ENCODE measurements at places on chromosomes 12 and 14.

- no peak for DNase-seq
Observed at GRCh38 chr12:123058980-123059379, 78.5 kb downstream of the ARL6IP4 start.

GRCh38 chr12:70721656-70722357, 84.6 kb upstream of the PTPRB start:
- no peak for DNase-seq

DNA sequence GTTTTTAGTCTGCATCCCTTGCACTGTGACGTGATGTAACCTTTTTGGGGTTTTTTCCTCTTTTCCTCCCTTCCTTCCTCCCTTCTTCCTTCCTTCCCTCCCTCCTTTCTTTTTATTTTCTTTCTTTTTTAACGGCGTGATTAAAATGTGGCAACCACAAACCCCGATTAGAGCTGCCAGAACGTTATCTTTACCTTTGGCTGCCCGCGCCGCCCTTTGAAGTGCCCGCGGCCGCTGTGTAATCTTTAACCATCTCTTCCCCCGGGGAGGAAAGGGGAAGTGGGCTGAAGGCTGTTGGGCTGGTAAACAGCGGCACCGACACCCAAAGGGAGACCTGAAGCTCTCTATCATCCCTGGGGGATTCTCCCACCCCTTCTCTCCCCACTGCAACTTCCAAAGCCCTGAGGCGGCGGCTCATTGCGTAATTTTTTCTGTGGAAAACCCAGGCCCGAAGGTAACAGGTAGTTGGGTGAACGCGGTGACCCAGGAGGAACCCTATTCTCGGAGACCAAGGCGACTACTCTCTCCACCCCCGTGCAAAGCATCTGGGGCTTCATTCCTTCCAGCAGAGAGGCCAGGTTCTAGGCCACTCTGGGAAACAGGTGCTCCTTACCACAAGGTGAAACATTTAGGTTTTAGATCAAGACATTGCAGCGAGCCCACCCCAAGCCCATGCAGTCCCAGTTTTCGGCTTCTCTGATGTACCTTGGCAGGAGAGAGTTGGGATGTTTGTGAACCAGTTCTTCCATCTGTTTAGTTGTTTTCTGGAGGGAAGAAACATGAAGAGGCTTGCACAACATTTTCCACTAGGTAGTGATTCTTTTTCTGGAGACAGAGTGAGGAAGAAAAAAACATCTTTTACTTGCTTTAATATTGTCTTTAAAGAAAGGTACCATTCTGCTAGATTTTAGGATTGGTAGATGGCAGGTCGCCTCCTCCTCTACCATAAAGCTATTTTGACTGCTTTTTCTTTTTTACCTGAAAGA, 1.5 kb downstream of the LGR5 start:
- DNase-seq = no peak

DNA sequence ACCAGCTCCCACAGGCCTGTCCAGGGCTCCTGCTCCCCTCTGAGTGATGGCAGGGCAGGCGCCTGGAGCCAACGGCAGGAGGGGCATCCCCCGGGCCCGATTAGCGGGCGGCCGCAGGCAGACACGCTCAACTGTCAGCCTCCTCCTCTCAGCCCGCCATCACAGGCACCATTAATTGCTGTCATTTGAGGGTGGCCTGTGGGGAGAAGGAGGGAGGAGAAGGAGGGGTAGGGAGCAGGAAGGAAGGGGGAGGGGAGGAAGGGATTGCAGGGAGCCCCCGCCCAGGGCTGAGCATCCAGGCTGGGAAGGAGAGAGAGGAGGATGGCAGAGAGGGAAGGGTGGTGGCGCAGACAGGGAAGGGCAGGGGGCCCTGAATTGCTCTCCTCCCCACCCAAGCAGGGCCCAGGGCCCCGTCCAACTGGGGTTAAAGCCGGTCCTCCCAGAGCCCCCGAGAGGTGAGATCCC, 36.1 kb downstream of the NCOR2 start:
- peak; percentile 80 for DNase-seq

- DNase-seq = no peak
Observed at GRCh38 chr12:94795520-94795919, 145.2 kb upstream of the TMCC3 start.

DNA sequence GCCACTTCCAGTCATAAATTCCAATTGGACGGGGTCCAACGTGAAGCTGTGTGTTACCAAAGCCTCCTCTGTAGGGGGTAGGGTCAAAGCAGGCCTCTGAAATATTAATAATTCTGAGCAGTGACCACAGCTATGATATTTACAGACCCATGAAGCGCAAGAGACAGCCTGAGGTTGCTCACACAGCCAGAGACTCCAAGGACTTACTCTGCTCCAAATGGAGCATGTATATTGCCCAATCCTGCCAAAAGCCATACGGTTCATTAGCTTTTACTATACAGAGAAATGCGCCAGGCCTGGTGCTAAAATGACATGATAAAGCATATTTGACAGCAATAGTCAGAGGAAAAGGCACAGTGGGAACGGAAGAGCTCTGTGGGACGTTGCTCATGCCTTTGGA, 151.3 kb downstream of the PAH start:
- DNase-seq = no peak

- no peak for DNase-seq
Observed at GRCh38 chr12:86407620-86408208, 151.5 kb upstream of the MGAT4C start.

DNA sequence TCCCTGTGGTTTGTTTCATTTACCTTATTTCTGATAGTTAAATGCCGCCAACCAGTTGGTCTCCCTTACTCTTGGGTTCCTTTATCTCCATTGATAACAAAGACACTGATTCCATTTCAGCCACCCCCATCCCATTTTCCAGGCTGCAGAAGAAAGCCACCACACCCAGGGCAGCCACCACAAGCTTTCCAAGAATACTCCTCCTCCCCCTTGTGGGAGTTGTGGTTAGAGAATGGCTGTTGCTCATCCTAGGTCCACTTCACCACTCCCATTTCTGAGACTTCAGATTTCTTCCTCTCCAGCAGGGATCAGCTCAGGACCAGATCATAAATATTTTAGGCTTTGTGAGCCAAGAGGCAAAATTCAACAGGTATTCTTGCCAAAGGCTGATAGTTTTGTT, 73.9 kb downstream of the ANO4 start:
- no peak for DNase-seq

DNA sequence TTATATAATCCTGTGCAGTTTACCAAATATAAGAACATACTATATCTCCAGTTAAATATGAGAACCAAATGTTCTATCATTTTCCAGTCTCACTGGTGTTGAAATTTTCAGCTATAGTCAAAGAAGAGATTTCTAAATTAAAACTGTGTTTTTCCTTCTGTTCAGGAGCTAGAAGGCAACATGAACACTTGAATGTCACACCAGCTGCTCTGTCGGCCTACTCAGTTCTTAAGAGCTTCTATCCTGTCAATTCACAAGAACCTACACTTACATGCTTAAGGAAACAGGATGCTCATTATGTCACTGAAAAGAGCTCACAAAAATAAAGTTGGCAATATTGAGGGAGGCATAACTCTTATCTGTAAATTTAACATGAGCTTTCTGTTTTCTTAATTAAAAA, 43.1 kb downstream of the ATP2B1 start:
- peak; percentile 4 for DNase-seq

GRCh38 chr12:116144384-116144783, 133.1 kb downstream of the MED13L start:
- DNase-seq = no peak

GRCh38 chr12:65184176-65184857, 14.9 kb downstream of the LEMD3 start:
- no peak for DNase-seq

GRCh38 chr14:35347323-35348043, 55.3 kb downstream of the PSMA6 start:
- DNase-seq = peak; percentile 35

- DNase-seq = no peak
Observed at GRCh38 chr14:23186913-23187654, 3.6 kb upstream of the SLC7A8 start.

GRCh38 chr12:114218136-114218535, 187.8 kb downstream of the TBX5 start:
- DNase-seq = no peak

GRCh38 chr12:75819512-75819911, 212.1 kb downstream of the PHLDA1 start:
- DNase-seq = no peak

- no peak for DNase-seq
Observed at GRCh38 chr14:105528586-105529318, 2.4 kb downstream of the TMEM121 start.

GRCh38 chr12:120460157-120460556, 9.4 kb downstream of the SRSF9 start:
- no peak for DNase-seq

DNA sequence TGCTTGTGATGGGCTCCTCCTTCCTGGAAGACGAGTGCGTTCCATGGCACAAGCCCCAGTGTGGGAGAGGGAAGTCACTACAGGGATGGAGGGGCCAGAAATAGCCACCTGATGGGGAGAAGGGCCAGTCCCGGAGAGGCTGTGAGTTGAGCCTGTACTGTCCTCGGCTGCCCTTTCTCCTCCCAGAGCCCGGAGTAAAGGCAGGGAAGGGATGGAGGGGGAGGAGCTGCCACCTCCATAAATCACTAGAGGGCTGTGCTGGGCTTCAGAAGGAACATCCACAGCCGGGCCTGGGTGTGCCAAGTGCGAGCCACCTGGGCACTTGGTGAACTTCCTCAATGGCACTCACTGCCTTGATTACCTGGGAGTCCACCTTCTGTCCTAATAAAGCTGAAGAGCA, 110.1 kb downstream of the RBM19 start:
- DNase-seq = no peak

GRCh38 chr14:74584951-74585350, 27.1 kb downstream of the LTBP2 start:
- no peak for DNase-seq

- DNase-seq = no peak
Observed at GRCh38 chr12:104480826-104481440, 24.2 kb downstream of the CHST11 start.

GRCh38 chr12:65259501-65259900, 19.0 kb upstream of the MSRB3 start:
- no peak for DNase-seq

GRCh38 chr14:66477567-66477966, 8.6 kb upstream of the CCDC196 start:
- DNase-seq = no peak

- DNase-seq = no peak
Observed at GRCh38 chr14:77346495-77346894, 25.7 kb downstream of the GSTZ1 start.

DNA sequence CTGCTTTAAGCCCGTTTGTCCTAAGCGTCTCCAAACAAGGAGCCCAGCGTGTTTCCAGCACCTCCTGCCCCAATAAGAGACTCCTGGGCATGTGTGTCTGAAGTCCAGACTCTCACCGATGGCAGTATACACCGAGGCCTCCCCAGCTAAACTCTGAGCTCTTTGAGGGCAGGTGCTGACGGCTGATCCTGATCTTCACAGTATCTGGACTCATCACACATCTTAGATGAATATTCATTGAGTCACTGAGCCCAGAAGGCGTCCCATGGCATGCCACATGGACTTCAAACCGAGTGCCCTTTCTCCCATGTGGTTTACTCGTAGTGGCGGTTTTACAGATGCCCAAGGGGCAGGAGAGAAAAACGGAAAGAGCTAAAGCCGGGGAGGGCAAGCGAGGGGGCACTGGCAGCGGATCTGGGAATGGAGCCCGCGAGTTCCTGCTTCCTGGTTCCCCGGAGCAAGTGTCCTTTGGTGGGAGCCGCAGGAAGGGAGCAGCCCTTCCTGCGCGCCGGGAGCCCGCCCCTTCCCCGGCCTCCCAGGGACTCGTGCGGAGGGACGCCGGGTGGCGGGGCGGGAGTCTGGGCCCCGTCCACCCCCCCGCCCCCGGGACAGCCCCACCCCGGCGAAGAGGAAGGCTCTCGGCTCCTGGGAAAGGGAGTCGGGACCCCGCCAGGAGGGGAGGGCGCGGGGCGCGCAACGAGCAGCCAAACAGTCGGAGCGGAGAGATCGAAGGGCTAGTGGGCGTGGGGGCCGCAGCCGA, 585 bp upstream of the TEAD4 start:
- DNase-seq = no peak

DNA sequence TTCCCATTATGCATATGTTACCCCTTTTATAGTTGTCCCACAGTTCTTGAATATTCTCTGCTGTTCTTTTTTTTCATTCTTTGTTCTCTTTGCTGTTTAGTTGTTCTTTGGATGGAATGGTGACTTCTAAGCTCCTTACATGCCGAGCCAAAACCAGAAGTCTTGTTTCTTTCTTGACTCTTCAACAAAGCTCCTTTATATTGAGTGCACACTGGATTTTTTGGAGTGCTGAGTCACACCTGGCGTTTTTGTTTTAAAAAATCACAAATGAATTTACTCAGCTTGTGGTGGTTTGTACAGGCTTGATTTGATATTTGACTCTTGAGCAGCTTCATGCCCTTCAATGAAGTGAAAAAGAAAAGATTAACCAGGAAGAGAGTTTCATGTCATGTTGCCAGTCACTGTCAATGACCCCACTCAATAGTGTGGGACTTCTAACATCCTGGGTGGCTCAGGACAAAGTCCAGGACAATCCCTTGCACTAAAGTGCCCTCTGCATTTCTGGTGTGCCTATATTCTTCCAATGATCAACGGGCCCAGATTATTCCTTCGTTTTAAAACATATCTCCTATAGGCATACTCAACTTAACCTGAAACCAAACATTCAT, 112.4 kb upstream of the SLC38A4 start:
- no peak for DNase-seq

DNA sequence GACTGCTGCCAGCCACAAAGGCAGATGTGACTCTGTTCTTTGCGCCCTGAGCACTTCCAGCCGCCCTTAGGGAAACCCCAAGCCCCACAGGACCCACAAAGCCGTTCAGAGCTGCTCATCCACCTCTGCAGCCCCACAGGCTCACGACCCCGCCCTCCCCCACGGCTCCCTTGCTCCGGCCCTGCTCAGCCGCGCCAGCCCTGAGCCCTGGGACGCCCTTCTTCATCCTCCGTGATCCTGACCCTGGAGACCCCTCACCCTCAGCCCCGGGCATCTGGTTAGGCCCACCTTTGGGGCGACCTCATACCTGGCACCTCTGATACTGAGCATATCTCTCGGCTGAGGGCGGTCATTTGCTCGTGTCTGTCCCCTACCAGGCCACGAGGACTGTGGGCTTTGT, 125.8 kb upstream of the EVL start:
- DNase-seq = no peak

GRCh38 chr12:88558340-88558867, 21.9 kb downstream of the KITLG start:
- DNase-seq = no peak

DNA sequence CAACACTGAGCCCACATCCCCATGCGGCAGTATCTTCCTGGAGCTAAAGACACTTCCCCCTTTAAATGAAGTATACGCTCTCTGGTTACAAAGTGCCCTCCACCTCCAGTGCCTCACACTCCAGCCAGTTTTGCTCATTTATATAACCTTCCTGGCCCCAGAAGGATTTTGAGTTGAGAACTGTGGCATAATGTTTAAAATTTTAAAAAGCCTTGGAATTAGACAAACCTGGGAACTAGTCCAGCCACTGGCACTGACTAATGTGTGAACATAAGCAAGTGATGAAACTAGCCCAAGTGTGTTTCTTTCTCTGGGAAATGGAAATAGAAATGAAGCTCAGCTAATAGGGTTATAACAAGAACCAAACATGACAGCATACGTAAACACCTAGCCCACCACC, 723.7 kb upstream of the USP15 start:
- no peak for DNase-seq

Measured in NCI-H1436 (cell line).